ENCODE measurements at places on chromosomes 2 and 18.

DNA sequence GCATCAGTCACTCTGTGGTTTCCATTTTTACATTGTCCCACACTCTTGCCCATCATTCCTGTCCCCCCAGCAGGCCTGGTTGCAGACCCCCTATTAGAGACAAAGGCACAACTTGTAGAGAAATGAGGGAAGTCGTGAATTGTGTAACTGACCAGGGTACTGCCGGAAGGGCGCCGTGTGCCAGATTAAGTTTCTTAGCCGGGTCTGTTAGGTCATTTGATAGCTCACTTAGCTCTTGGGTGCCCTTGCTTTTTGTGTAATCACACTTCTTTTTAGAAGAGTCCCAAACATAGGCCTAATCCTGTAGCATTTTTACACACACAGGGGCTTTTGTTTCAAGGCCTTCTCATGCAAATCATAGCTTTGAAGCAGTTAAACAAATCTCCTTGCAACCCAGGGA is 87.2 kb downstream of the CTAGE1 start:
- no peak for DNase-seq

DNA sequence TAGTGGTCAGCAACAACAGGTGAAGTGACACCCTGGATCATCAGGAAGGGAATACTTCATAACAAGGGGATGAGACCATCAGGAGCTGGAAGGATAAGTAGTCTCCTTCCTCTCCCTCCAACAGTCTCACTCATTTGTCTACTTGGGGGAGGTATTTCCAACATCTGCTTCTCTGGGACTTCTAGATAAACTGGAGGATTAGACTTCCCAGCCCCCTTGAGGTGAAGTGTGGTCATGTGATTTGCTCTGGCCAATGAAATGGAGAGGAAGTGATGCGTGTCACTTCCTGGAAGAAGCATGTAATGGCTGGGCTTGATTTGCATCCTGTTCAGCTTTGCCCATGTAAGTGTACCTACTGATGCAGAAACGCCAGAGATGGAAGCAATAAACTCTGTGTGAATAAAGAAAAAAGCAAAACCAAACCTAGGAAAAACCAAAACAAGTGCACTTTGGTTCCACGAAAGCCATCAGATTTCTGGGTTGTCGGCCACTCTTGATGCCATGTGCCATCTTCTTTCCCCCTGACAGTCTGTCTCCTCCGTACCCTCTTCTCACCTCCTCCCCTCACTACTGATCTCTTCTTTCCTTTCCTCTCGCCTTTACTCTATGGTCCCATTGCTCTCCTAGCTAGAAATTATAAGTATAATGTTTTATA is 76.1 kb upstream of the DNMT3A start:
- DNase-seq, result no peak

DNA sequence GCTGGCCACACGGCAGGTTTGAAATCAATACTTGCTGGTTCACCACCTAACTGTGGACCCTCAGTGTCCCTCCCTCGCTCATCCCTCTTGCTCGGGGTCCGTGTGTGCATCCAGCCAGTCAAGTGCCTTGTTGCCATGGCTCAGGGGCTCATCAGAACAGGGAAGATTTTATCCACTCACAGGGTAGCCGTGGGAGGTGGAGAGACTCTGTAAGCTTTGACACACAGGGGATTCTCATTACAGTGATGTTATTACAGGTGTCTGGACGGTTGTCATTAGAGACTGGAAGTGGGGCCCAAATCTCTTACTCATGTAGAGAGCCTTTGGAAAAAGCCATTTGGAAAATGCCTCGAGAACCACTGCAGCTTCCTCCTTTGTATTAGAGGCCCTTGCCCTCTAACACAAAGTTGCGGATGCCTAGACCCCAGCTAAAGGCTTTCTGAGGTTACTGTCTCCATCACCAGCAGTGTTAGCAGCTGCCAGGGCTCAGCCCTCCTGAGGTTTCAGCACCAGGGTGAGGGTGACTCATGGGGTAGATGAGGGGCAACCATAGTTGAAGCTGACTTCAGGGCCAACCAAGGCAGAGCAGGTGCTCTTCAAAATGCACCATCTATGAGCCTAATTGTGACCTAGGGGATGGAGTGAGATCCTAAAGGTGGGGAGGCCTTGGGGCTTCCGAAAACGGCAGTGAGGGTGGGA is 195.6 kb downstream of the CLIP4 start:
- DNase-seq, result no peak

GRCh38 chr2:124081154-124081716 is 56.1 kb downstream of the CNTNAP5 start:
- no peak for DNase-seq

DNA sequence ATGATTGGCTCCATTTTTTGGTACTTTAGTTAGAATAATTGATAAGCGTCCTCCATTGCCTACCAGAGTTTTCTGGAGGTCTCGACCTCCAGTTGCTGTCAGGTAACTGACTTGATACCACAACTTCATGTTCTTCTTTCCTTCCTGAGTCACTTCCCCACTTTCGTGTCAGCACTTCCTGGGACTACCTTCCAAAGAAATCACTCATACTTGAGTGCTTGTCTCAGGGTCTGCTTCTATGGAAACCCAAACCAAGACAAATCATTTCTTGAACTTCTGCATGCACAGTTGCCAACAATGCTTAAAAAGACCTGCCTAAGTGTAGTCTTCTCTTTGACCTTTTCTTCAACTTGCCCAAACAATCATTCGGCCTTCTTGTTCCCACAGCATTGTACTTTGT is 210.3 kb upstream of the ETAA1 start:
- no peak for DNase-seq

DNA sequence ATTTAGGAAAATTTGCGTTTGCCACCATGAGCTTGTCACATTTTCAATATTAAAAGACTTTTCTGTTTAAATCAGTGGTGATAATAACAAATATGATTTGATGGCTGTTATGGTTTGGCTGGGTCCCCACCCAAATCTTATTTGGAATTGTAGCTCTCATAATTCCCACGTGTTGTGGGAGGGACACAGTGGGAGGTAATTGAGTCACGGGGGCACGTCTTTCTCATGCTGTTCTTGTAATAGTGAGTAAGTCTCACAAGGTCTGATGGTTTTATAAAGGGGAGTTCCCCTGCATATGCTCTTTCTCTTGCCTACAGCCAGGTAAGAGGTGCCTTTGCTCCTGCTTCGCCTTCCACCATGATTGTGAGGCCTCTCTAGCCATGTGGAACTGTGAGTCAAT is 83.4 kb upstream of the RGPD4 start:
- no peak for DNase-seq

GRCh38 chr2:207330912-207331311 is 165.2 kb upstream of the KLF7 start:
- DNase-seq, result peak; percentile 87

DNA sequence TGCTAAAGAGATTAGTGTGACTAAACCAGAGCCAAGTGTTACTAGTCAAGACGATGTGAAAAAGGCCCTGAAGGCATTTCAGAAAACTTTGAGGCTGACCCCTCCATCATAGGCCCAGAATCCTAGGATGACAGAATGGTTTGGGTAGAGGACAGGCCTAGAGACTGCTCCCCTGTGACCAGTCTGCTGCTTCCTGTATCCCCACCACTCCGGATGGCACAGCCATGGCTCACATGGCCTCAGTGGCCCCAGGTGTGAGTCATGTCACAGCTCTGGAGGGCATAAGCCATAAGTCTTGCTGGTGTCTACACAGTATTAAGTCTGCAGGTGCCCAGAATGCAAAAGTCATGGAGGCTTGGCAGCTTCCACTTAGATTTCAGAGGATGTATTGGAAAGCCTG is 12.4 kb upstream of the STAT1 start:
- DNase-seq, result no peak

GRCh38 chr2:176566961-176567360 is 297.7 kb downstream of the MTX2 start:
- no peak for DNase-seq
